C1 segment of cervical spinal cord (tissue), 14 donors: ENCODE measurements at places on chromosomes 6 and 20.

GRCh38 chr20:33412484-33412838 is 11.1 kb upstream of the CDK5RAP1 start:
- DNase-seq: no peak

DNA sequence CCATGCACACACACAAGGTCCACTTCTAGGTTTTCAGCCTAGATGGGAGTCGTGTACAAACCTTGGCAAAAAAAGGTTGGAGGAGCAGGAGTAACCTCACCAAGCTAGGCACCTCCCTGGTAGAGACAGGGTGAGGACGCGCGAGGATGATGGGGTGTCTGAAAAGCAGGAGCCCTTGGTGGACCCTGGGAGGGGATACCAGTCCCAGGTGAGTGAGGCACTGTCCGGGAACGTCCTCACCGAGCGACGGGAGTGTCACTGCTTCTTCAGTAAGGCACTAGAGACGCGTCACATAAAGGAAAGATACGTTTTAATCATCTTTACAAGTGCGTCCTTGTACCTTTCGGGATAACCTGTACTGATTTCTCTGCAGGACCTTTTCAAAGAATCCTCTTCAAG is 29.4 kb upstream of the ZBP1 start:
- DNase-seq: no peak

GRCh38 chr20:5696011-5696559 is 54.1 kb upstream of the SHLD1 start:
- DNase-seq: no peak

GRCh38 chr6:15086348-15087158 is 159.3 kb upstream of the JARID2 start:
- DNase-seq: no peak

- DNase-seq: no peak
Measured at GRCh38 chr20:50673466-50674137, 17.7 kb downstream of the RIPOR3 start.

- DNase-seq: no peak
Measured at GRCh38 chr6:2035046-2035445, 210.4 kb downstream of the GMDS start.

DNA sequence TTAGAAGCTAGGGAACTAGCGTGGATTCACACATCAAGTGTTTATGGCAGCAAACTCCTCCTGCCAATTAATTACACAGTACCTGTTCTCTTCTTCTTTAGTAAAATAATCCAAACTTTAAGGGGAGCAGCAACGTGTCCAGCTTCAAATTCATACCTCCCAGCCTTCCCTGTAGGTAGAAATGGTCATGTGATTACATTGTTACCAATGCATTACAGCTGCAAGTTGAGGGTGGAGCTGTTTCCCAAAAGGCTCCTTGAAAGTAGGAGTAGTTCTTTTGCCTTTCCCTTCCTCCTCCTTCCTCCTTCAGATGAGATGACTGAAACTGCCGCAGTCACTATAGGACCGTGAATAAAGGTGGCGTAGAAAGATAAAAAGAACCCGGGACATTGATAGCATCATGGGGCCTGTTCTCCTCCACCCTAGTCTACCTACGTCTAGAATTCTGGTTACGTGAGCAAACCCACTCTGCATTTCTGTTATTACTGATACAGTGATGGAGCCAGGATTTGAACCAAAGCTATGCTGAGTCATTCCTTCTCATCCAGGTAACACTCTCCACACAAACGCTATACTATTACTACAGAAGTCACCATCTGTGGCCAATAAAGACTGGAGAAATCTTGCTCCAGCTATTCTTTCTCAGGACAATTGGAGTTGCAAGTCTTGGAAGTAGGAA is 18.2 kb downstream of the LINC00237 start:
- no peak for DNase-seq

DNA sequence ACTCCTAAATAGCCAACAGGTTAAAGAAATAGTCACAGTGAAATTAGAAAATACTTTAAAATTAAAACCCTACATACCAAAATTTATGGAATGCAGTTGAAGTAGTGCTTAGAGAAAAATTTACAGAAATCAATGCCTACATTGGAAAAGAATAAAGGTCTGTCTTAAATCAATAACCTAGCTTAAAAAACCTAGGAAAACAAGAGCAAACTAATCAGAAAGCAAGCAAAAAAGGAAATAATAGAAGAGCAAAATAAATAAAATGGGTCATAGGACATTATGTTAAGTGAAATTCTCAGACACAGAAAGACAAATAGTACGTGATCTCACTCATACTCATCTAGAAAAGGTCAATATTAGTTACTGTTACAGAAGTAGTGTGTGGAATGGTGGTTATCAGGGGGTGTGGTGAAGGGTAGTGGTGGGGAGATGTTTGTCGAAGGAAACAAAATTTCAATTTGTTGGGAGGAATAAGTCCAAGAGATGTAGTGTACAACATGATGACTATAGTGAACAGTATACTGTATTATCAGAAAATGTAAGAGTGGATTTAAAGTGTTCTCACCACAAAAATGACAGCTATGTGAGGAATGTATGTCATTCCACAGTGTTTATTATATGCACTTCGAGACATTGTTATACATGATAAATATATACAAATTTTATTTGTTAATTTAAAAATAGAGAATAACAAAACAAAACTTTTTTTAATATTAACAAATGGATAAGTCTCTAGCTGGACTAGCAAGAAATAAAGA is 423.6 kb downstream of the CDH26 start:
- no peak for DNase-seq

DNA sequence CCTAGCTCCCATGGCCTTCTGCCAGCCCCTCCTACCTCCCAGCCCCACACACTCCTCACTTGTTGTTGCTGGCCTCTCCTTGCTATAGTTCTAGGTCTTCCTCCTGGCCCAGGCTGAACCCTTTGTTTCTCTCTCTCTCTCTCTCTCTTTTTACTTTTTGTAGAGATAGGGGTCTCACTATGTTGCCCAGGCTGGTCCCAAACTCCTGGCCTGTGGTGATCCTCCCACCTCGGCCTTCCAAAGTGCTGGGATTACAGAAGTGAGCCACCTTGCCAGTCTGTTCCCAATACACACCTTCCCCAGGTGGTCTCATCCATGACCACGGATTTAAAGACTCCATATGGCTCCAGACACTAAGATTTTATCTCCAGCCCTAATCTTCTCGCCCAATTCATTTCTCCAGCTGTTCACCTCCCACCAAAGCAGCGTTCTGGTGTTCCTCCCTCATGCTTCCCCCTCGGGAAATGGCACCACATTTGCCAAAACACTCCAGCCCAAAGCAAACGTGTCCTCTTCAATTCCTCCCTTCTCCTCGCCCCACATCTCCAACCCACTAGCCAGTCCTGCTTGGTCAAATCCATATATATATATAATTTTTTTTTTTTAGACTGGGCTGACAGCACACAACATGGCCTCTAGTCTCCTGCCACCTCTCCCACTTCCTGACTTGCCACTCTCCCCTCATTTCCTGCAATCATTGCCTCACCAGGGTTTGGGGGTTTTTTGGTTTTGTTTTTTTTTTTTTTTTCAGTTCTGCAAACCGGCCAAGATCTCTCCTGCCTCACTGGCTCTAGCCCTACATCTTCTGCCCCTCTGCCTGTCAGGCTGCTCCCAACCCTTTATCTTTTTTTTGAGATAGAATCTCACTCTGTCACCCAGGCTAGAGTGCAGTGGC is 104.4 kb downstream of the NCR2 start:
- DNase-seq: no peak

GRCh38 chr6:3746119-3746691 is 5.3 kb downstream of the PXDC1 start:
- no peak for DNase-seq

DNA sequence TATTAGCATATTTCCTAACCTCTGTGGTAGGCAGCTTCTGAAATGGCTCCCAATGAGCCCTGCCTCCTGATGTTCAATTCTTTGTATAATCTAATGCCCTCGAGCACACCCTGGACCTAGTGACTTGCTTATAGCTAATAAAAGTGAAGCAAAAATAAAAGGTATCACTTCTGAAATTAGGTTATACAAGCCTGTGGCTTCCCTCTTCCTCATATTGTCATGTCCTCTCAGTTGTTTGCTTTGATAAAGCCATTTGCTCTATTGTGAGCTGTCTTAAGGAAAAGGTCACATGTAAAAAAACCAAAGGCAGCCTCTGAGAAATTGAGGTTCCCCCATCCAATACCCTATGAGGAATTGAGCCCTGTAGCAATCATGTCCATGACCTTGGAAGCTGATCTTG is 442.1 kb upstream of the ADGRB3 start:
- DNase-seq: no peak

GRCh38 chr6:79334674-79335073 is 100.2 kb upstream of the HMGN3 start:
- DNase-seq: no peak

- DNase-seq: no peak
Measured at GRCh38 chr6:143060806-143061596, at the start of gene AIG1. TSS of gene AIG1 (plus strand) at chr6:143060889. CDS start at chr6:143060926, 37 bp downstream.

DNA sequence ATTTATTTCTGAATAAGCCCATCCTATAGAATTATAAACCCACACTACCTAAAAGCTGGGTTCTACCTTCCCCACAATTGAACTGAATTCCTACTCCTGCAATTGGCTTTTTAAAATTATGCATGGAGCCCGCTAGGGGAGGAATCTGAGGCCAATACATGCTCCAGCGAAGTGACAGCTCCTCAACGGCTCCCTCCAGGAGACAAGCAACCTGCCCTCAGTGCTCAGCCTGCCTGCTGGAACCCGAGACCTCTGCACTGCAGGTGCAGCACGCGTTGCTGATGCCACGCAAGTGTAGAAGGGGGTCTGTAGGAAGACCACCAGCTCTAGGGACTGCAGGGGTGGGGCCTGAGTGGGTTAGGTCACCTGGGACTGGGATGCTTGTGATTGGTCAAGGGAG is 170.2 kb upstream of the CDYL start:
- DNase-seq: no peak

DNA sequence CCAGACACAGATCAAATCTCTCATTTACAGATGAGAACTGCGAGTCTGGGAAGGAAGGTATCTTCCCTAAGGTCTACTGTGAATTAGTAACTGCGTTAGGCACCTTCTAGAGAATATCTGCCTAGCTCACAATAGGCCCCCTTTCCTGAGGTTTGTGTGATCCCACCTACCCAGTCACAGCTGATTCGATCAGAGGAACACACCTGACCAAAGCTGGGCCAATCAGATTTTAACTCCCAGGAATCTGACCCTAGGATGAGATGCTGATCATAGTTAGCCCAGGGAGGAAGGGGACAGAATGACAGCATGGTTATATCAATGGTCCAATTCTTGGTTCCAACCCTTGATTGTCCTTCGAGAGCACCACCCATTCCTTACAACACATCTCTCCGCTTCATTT is 7.4 kb upstream of the CCDC167 start:
- DNase-seq: no peak

DNA sequence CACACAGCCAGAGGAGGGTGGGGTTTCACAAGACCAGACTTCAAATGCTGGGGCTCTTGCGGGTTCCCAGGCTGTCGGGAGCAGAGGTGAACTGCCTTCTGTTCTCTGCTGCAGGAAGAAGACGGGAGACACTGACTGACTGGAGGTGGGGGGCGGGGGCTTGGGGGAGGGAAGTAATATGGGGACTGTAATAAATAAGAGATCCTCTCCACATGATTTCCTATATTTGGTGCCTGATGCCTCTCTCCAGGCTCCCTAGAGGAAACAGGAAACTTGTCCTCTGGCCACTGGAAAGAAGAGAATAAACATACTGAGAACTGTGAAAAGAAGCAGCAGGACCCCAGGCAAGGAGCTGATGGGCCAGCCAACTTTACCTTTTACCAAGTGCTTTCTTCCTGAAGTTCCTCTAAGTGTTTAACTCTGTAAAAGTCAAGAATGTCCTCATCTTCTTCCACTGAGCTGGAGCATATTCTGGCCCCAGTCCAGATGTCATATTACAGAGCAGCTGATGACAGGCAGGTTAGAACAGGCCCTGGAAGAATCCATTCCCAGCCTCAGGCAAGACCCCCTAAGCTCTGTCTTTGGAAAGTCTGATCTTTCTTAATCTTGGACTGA is 33.2 kb upstream of the ADGRF5 start:
- DNase-seq: no peak

DNA sequence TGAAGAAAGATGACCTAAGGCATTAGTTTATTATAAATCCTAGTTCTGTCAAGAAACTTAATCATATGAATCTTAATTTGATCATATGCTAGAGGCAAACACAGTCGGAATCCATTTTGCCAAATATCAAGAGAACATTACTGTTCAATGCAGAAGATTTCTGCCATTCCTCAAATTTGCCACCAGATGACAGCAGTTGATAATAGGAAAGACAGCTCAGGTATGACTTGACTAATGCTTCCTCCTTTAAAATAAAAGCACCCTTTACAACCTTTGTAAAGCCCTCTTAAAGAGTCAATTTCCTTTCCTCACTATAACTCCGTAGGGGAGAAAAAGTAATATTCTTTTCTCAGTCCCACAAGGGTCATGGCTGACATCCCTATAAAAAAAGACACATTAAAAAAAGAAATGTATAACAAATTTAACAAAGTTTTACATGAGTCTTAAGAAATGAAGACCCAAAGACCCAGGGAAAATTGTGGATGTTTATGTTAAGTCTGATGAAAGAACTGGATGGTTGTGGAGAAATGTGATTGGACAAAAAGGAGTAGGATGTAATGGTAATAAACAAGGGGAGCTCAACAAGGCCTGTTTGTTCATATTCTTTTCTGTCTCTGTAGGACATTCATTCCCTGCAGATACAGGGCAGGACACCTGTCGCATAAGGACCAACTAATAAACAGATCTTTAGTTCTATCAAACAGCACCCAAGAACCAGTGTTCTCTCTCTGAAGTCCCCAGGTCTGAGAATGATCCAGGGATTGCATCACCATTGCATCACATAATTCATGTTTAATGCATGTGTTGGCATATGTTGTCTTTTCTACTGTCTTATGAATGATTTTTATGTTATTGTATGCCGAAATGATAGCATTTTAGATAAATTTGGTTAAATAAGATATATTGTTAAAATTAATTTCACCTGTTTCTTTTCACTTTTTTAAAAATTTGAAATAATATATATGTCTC is 23.0 kb upstream of the IL17A start:
- no peak for DNase-seq

GRCh38 chr6:15555101-15556038 is 107.5 kb downstream of the DTNBP1 start:
- DNase-seq: no peak

DNA sequence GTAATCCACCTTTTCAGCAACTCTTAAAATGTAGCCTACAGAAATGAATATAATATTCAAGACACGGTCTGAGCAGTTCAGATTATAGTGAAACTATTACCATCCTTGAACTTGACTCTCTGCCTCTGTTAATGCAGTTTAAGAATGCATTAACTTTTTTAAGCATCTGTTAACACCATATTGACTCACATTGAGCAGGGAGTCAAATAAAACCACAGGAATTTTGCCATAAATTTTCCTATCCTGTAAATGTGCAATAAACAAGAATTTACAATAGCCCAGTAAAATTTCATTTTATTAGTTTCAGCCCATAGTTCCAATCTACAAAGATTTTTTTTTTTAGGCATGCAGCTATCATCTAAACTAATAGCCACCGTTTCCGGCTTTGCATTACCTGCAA is 239.2 kb upstream of the DEFB112 start:
- DNase-seq: no peak

GRCh38 chr20:38730167-38730988 is 6.1 kb downstream of the SLC32A1 start:
- no peak for DNase-seq
